ENCODE measurements at places on chromosomes 1 and 21.

GRCh38 chr1:101175886-101176285 is 60.9 kb upstream of the S1PR1 start:
- DNase-seq, result peak; percentile 11

GRCh38 chr1:208425096-208425495 is 180.9 kb upstream of the PLXNA2 start:
- no peak for DNase-seq

GRCh38 chr21:45074818-45075595 is 627 bp downstream of the ADARB1 start:
- DNase-seq, result no peak

- DNase-seq, result no peak
Measured at GRCh38 chr1:66295803-66296202, 238.2 kb upstream of the SGIP1 start.

DNA sequence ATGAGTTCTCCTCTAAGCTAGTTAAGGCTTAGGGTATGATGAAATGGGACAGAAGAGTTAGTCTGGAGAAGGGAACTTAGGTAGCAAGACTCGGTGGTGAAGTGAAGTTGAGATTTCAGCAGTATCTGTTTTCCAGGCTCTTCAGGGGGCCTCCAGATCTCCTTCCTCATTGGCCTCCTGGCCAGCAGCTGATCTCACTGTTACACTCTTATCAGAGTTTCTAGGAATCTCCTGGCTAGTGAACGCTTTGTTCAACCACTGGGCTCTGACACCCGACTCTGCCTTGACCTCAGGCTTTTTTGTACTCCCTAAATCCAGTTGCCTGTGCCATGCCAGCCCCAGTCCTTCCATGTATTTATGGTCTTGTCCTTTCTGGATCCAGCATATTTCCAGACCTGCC is 311.0 kb downstream of the ASTN1 start:
- no peak for DNase-seq

DNA sequence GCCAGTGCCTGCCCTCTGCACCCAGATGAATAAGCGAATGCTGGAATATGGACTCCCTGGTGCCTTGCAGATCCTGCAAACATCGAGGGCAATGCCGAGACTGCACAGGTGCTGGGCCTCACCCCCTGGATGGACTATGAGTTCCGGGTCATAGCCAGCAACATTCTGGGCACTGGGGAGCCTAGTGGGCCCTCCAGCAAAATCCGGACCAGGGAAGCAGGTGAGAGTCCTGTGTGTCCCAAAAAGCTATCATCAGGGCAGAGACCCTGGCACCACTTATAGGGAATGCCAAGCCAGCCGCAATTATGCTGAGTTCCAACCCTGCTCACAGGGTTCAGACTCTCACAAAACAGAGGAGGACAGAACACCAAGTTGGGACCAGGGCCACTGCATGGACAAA is 17.2 kb downstream of the TMEM81 start:
- no peak for DNase-seq

- DNase-seq, result no peak
Measured at GRCh38 chr1:37676281-37677142, 15.8 kb upstream of the CDCA8 start.

Measured in AG20443 (cell line).